ENCODE measurements at places on chromosomes 16 and 17. TPM values are rescaled to one million over a fixed set of nuclear protein-coding genes. Genes with fewer than 3 reads are reported as not detected.

- DNase-seq: no peak
These were observed 89.4 kb downstream of the RPA1 start for GRCh38 chr17:1919201-1919600.

DNA sequence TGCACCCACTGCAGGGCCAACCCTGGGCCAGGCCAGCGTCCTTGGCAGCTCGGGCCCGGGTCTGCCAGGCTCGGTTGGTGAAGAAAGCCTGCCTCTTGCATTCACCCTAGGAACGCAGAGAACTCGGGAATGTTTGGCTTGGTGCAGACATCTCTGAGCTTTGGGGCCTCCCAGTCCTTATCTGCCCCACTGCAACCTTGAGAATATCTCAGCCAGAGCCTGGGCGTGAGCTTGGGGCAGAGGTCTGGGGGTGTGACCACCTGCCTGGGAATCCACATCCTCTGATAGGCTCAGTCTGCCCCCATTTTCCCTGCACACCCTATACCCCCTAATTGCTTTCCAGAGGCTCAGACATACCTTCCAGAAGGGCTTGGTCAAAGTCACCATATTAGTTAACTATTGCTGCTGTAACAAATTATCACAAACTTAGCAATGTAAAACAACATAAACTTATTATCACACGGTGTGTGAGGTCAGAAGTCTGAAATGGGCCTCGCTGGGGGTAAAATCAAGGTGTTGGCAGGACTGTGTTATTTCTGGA, 30.7 kb upstream of the ZNF423 start:
- no peak for DNase-seq

DNA sequence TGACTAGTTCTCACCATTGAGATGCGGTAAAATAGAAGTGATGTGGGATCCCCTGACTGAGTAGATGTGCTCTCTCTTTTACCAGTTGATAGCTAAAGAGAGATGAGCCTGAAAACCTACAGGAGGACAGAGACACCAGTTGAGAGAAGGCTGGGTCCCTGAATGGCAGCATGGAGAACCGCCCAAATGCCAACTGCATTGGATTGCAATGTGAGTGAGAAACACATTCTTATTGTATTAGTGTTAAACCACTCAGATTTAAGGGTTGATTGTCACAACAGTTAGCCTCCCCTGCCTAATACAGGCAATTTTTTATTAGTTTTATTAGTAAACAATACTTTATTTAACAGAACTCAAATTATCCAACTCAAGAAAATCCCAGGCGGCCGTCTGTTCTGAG, 61.2 kb downstream of the SPACA3 start:
- no peak for DNase-seq

DNA sequence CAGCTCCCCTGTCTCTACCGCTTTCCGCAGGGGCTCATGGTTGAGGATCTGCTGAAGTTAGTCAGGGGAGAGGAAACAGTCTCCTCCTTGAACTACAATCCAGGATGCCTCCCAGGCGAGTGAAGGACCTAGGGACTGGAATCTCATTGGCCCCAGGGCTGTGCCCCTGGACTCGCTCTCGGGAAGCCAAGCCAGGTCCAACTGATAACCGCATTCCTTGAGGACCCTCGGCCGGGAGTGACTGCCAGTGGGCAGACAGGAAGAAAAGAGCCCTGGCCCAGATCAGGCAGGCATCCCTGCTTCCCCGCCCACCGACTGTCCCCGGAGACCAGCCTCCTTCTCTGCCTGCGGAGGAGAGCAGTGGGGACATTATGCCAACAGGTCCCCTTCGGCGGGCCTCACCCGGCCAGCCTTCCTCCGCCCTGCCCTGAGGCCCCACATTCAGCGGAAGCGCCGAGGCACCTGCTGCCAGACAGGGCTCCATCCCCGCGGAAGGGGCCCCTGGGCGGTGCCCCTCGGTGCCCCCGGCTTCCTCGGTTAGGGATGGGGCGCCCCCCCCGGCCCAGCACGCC, 776 bp downstream of the LRRC75A start:
- DNase-seq: no peak

Gene ARSG
- total RNA-seq: 2.4 TPM
